GOT3 (cell line): ENCODE measurements at places on chromosomes 6 and 20.

GRCh38 chr20:52748285-52748932, 223.7 kb upstream of the TSHZ2 start:
- DNase-seq: no peak

GRCh38 chr6:136764517-136764993, 27.7 kb downstream of the MAP3K5 start:
- no peak for DNase-seq

- no peak for DNase-seq
Observed at GRCh38 chr6:138545621-138545980, 46.3 kb upstream of the NHSL1 start.

DNA sequence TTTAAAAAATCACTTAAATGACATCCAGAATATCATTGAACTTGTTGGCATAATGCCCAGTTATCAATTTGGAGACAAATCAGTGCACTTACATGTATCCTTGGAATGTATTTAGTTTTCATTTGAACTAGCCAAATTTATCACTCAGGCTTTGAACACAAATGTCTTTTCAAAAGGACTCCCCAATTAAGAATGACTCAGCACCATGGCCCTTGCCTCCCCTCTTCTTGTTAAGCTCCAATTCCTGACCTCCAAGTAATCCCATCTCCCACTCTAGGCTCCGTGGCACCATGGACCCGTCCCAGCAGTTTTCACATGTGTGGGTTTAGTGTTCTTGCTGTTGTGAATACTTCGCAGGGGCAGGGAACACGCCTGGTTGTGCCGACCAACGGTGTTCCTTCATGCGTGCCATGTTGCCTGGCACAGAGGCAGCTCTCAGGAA, 2.7 kb downstream of the AKAP12 start:
- no peak for DNase-seq

GRCh38 chr6:56004426-56004825, 129.0 kb upstream of the BMP5 start:
- no peak for DNase-seq
